ENCODE measurements at places on chromosomes 11 and 22. TPM values are rescaled to one million over a fixed set of nuclear protein-coding genes. Genes with fewer than 3 reads are reported as not detected.

NCR3LG1 gene
- polyA plus RNA-seq, result 1.5 TPM

DNA sequence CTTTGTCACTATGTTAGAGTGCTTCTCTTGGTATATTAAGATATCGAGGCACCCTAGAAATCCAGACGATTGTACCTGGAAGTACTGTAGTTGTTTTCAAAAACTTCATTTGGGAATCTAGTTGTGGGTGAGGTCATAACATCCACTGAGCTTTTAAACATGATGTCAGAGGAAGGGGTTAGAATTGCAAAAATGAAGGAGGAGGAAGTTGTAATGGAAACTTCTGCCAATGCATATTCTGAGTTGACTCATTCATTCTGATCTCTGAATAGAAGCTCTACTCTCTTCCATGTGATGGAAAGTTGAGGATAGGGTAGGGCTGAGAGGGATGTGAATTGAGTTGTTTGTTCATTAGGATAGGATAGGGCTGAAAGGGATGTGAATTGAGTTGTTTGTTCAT lies 7.7 kb downstream of the CD44 start:
- no peak for DNase-seq

DNA sequence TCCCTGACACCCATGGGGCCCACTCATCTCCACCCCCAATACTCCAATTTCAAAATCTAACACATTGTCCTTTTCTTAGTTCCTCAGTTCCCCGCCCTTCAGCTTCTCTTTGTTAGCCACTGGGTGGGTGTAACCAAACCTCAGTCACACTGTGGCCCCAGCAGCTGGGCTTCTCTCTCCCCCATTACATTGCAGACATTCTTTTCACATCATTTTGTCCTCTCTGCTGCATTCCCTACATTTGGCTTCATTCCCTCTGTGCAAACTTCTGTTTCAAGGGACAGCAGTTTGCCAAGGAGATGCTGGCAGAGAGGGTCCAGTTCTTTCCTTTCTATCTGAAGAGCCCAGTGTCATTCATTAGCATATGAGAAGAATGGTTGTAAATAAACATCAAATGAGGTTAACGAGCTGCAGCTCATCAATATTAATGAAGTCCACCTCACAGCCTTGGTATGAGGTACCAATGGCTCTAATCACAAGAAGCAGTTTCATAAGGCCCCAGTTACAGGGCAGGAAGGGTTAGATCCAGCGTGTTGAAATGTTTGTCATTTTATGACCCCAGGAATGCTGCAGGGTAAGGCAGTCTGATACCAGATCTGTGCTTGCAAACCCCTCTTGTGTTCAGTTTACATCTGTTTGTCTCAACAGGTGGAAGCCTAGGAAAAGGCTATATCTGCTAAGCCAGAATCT lies 72.3 kb downstream of the ARFGAP2 start:
- DNase-seq, result no peak

DNA sequence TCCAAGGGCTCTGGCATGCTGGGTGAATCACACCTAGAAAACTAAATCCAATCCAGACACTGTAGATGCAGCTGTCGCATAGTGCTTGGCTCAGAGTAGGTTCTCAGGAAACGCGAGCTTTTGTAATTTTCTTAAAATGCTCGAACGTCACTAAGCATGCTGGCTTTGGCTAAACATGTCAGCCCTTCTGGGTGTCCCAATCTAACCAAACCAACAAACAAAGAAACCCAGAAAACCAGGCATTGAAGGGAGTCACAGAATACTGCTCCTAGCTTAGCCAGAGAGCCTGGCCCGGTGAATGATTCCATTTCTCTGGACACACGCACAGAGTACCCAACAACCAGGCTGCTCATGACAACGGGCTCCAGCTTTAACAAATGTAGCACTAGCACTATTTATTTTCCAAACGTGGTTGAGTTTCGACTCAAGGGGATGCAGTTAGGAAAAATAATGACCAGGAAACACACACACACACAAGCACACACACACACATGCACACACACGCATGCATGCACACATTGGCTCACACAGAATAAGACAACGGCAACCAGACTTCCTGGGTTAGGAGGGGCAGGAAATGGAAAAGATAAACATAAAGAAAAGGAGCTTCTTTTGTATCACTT lies 492.6 kb downstream of the MIAT start:
- no peak for DNase-seq

TMEM132A gene
- 45.0 TPM for polyA plus RNA-seq

- DNase-seq, result no peak
Observed at GRCh38 chr11:44658506-44658850, 68.3 kb upstream of the TSPAN18 start.

- no peak for DNase-seq
Observed at GRCh38 chr22:40405178-40406062, 35.0 kb downstream of the SGSM3 start.

DNA sequence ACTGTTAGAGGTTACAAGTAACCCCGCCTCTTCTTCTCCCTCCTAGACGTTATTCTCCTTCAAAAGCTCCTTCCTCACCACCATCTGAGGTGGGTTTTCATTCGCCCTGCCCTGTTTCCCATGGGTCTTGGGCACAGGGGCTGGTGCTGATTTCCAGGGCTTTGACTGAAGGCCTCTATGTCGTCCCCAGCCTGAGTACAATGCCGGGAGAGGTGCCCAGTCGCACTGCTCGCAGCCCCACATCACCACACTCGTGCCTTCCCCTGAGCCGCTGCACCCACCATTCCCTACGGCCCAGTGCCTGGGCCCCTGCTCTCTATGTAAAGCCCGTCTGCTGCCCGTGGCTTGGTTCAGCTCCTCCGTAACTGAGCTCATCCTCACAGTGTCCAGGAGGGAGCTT lies 169.8 kb downstream of the DSCAML1 start:
- DNase-seq, result no peak

- no peak for DNase-seq
Observed at GRCh38 chr11:13782390-13783075, 114.1 kb downstream of the FAR1 start.

- no peak for DNase-seq
Observed at GRCh38 chr11:61011950-61012736, 40.7 kb downstream of the CD6 start.

DNA sequence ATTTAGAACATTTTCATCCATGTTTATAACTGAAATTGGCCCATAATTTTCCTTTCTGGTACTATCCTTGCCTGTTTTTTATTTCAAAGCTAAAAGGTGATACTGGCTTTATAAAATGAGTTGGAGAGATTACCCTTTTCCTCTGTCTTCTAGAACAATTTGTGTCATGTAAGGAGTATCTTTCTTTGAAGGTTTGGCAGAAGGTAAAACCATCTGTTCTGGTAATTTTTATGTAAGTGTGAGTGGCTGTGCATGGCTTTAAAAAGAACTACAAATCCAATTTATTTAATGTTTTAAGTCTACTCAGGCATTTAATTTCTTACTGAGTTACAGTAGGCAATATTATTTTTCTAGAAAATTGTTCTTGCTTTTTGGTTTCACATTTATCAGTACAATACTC lies 7.7 kb upstream of the MRGPRD start:
- no peak for DNase-seq

DNA sequence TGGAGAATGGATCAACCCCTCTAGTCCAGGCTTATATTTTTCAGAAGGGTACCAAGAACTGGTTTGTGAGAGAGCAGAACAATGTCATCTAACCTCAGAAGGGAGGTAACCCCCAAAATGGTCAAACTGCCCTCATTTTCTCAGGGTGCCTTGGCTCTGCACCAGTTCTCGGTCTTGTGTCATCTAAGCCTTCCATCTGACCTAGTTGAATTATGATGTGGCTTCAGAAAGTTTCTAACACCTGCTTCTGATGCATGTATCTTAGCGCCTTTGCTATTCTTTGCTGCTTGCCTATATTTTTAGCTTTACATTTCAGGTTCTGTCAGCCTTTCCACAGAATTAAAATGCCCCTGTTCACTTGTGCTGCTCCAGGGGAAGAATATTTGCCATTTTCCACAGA lies 91.7 kb upstream of the E2F8 start:
- DNase-seq, result no peak

PGA5 gene
- not detected for polyA plus RNA-seq

- no peak for DNase-seq
Observed at GRCh38 chr11:12174477-12175143, 64.2 kb downstream of the MICAL2 start.

TEF gene
- 16.0 TPM for polyA plus RNA-seq

NAALADL1 gene
- 12.9 TPM for polyA plus RNA-seq

PIK3IP1 gene
- polyA plus RNA-seq, result 12.1 TPM

UBTFL1 gene
- not detected for polyA plus RNA-seq

DNA sequence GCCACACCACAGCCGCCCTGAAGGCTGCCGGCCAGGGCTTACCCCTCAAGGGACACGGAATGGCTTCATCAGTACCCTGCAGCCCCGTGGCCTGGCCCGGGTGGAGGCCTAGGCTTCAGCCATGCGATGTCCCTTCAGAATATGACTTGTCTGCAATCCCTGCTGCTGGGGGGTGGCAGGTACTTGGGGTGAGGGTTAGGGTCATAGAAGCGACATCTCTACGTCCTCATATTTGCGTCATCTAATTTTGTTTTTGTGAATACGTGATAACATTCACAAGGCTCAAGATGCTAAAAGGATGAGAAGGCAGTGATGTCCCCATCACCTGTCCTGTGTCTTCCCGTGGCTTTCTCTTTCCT lies 6.4 kb downstream of the CCND1 start:
- no peak for DNase-seq

DNA sequence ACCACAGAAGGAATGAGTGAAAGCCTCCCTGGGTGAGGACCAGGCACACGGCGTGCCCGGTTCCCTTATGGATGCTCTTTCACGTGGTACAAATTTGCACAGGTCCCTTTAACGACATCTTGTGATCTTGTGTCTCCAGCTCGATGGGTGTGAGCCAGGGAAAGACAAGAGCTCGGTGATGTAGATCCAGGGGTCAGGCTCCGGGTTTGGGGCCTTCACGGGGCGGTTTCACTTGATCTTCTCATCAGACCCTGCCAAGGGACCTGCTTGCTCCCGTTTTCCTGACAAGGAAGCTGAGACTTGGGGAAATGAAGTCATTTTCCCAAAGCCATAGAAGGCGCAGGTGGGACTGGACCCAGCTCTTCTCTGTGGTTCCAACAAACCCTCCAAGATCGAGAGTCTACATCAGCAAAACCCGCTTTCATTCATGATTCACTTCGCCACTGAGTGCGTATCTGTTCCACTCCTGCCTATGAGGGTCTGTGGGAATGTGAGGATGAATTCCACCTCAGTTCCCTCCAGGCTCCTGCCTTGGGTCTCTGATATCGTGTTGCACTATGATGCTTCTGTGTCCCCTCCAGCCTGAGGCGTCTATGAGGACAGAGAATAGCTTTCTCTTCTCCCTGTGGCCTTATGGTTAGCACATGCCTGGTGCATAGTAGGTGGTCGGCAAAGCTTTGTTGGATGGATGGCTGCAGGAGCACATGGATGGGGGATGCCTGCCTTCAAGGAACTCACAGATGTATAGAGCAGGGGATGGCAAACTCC lies 45.0 kb upstream of the ANO1 start:
- no peak for DNase-seq

DNA sequence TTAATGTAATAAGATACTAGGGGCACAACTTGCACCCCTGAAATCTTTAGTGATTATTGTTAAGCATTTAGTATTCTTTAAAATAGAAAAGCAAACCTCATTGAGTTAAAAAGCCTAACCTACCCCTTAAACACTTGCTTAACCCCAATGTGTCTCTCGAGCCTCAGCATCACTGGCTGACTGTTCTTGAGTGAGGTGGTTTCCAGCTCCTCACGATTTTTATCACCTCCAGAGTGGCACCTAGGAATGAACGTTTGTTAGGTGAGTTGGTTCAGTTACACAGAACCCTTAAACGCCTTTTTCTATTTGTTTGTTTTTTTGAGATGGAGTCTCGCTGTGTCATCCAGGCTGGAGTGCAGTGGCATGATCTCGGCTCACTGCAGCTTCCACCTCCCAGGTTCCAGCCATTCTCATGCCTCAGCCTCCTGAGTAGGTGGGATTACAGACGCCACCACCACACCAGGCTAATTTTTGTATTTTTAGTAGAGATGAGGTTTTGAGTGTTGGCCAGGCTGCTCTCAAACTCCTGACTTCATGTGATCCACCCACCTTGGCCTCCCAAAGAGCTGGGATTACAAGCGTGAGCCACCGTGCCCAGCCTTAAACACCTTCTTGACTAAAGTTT lies 13.7 kb downstream of the YWHAH start:
- no peak for DNase-seq

DNA sequence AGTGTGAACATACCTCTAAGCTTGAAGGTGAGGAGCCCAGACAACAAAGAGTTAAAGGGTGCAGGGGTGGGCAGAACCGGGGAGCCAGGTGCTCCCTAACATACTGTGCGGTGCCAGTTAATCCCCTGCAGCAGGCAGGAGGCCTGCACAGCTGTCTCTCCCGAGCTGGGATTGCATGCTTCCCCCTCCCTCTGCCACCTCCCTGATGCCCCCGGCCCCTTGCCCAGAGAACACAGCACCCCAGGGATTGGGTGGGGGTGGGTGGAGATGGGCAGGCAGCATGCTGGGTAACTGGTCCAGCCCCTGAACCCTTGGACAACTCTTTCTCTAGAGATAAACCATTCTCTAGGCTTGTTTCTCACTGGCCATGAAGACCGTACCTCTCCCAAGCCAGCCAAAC lies 67.7 kb upstream of the MYOD1 start:
- DNase-seq, result no peak

MAJIN gene
- 0.67 TPM for polyA plus RNA-seq

DNA sequence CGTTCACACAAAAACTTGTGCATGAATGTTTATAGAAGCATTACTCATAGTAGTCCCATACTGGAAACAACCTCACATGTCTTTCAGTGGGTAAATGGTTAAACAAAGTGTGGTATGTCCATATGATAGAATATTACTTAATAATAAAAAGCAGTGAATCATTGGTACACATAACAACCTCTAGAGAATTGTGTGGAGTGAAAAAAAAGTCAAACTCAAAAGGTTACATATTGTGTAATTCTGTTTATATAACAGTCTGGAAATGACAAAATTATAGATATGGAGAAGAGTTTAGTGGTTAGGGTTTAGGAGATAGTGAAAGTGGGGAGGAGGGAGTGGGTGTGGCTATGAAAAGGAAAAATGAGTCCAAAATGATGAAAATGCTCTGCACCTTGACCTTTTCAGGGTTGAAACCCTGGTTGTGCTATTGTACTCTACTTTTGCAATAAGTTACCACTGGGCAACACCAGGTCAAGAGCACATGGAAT lies 243.4 kb upstream of the DDI1 start:
- DNase-seq, result no peak

Data from right renal cortex interstitium (tissue), 3 donors.